ENCODE measurements at places on chromosomes 13 and 19.
A peak's percentile ranks its signal among the peaks of the same experiment; 100 is the strongest.

DNA sequence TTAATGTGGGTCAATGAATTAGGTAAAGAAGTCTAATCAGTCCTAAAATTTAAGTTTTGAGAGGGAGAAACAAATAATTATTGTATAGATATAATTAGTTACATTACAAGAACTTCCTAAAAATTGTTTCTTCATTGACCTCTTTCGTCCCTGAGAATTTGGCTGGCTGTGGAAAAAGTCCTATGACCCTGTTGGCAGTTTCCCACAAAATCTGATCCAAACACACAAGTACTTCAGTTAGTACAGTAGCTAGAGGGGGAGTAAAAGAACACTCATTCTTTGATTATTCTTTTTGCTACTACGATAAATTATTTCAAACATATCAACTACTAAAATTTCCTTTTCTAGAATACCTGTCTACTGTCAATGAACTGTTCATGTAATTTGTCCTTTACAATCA is 11.3 kb downstream of the POSTN start:
- DNase-seq, result no peak

DNA sequence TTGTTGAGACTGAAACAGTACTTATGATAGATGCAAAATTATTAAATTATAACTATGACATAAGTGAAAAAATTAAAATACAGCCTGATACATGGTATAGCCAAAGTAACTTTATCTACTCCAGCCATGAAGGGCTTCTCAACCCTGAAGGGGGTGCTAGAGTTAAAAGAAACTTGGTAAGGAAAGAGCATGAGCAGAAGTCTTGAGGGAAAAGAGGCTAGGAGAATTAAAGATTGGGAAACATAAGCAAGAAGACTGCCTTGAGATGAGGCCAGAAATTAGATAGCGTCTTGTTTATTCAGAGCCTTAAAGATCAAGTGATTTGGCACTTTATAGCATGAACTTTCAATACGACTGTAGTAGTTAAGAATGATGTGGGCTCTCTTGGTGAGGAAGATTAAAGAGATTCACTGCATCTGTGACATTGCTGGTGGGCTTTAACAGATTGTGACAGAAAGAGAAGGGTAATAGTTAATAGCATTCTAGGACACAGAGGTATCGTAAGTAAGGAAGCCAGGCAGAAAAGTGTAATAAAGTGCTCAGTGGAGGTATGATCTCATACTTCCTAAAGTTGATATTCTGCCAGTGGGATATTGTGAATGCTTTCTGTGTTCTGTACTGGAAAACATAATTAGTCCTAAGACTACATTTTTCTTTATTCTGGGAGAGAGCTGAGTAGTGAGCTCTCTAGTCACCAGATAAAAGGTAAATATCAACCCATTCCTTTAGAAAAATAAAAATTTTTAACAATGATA is 385.4 kb upstream of the PRR20A start:
- no peak for DNase-seq

GRCh38 chr19:1672038-1672768 is 19.8 kb upstream of the TCF3 start:
- peak; percentile 72 for DNase-seq

GRCh38 chr19:43667876-43668405 is 2.0 kb downstream of the PLAUR start:
- DNase-seq, result no peak

DNA sequence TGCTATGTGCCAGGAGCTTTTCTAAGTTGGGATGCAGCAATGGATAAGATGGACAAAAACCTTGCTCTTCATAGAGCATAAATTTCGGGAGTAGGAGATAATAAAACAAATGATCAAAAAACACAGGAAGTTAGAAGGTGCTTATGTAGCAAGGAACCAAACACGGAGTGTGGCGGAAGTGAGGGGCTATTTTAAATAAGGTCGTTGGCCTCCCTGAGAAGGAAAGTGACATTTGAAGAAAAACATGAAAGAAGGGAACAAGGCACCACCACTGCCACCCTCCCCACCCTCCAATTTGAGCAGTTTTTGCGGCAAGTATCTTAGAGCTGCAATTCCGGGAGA is 3.2 kb upstream of the GSX1 start:
- DNase-seq, result no peak

DNA sequence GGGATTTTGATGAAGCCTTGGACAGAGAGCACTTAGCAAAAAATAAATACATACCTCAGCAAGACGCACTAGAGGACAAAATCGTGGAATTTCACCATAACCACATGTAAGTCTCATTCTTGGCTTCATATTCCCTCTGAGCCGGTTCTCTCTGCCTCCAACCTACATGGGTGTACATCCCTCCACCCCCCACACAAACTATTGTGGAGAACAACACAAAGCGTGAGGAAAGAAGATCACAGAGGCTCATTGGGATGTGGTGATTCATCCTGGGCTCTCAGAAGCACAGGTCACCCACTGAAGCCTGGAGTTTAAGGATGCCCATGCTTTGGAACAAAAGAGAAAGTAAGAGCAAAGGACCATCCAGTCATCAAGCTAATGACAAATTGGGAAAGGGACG is 192.2 kb downstream of the STK24 start:
- no peak for DNase-seq

DNA sequence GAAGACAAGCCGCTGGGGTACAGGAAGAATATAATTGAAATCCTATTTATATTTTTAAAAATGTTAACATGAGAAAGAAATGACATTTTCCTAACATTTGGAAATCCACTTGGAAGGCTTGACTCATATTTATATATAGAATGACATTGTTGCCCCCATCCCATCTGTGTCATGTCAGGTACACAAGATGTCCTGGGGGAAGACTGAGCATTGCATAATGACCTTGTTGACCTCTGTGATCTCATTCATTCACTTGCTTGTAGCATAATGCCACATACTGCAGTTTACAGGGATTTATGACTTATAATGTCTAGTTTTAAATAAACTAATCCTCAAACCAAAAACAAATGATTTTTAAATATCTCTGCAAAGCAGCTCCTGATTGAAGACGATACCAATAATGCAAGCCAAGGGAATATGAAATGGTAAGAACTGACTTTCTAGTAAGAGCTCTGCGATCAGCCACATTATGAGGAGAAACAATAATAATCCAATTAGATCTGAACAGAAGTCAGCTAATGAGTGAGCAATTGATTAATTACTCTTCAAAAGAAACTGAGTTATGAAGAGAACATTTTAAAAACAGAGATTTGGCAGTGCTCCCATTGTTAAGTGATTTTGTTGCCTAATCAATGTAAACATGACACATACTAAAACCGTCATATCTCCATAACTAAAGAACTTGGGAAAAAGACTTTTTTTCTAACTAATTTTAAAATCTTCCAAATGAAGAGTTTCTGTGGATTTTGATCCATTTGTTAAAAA is 21.2 kb upstream of the VWA8 start:
- DNase-seq, result no peak

- no peak for DNase-seq
Observed at GRCh38 chr13:94256721-94257120, 222.8 kb downstream of the DCT start.

DNA sequence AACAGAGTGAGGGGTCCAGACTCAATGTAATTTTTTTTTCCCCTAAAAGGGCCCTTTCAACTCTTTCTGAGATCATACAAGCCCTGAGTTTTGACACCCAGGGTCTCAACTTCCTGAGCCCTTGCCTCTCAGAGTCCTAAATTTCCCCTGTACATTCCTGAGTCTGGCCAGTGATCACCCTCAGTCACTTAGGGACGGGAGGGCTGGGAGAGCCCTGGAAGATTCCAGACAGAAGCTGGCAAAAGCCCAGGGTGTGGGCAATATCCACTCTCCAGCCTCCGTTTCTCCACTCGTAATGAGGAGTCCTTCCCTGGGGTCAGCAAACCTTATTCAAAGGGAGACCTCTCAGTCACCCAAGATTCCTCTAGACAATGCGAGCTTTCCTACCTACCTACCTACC is 1.6 kb downstream of the PPP1R13L start:
- DNase-seq, result no peak

- peak; percentile 60 for DNase-seq
Observed at GRCh38 chr19:46529622-46530451, 34.2 kb upstream of the PNMA8B start.

DNA sequence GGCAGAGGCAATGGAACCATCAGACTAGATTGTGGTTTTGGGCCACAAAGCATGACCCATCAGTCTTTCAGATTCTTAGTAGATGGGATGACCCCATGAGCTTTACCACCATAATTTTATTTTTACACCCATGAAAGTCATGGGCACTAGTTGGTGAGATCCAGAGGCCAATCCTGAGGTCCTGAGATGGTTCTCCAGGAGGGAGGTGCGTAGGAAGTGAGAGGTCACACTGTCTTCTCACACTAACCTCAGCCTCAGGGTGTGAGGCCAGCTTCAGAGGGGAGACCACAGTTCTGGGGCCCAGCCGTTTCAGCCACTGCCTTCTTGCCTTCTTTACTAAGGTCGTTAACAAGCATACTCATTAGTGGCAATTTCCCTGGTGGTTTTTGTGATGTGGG is 106.4 kb downstream of the AKAP11 start:
- DNase-seq, result no peak

- no peak for DNase-seq
Observed at GRCh38 chr13:50055454-50055853, 40.2 kb downstream of the KCNRG start.

- peak; percentile 59 for DNase-seq
Observed at GRCh38 chr19:35468637-35469036, 20.6 kb downstream of the FFAR2 start.

DNA sequence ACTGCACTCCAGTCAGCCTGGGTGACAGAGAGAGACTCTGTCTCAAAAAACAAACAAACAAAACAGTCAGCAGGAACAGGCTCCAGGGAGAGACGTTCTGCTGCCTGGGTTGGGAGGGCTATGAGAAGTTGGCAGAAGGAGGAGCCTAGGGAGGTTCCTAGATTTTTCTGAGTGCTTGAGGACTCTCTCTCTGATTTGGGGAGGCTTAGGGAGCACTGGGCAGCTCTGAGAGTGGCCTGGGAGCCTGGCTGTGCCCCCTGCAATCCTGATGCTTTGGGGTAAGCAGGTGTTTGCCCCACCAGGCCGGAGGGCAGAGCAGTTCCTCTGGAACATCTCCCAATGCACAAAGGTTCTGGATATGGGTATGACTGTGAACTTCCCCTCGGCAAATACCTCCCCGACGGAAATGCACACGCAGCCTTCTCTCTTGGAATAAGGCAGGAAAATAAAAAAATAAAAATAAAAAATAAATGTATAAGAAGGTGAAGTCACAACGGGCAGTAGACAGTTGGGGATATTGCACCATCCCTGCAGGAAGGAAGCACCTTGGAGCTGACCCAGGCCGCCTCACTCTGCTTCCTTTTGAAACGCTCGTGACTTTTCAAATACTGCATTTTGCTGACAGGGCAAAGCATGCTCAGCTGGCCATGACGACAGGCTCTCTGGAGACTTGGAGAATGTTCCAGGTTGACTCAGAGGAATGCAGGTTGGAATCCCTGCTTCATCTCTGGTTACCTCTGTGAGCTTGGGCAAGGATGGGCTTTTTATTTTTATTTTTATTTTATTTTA is 26.5 kb upstream of the HOMER3 start:
- no peak for DNase-seq

GRCh38 chr13:76516013-76516412 is 370.2 kb downstream of the KCTD12 start:
- no peak for DNase-seq

GRCh38 chr19:4638317-4638716 is 999 bp upstream of the TNFAIP8L1 start:
- no peak for DNase-seq

GRCh38 chr13:19795956-19796355 is 13.2 kb upstream of the PSPC1 start:
- DNase-seq, result no peak

- no peak for DNase-seq
Observed at GRCh38 chr13:45439008-45439407, 20.8 kb upstream of the SLC25A30 start.

- no peak for DNase-seq
Observed at GRCh38 chr13:94031609-94032008, 447.9 kb downstream of the DCT start.

DNA sequence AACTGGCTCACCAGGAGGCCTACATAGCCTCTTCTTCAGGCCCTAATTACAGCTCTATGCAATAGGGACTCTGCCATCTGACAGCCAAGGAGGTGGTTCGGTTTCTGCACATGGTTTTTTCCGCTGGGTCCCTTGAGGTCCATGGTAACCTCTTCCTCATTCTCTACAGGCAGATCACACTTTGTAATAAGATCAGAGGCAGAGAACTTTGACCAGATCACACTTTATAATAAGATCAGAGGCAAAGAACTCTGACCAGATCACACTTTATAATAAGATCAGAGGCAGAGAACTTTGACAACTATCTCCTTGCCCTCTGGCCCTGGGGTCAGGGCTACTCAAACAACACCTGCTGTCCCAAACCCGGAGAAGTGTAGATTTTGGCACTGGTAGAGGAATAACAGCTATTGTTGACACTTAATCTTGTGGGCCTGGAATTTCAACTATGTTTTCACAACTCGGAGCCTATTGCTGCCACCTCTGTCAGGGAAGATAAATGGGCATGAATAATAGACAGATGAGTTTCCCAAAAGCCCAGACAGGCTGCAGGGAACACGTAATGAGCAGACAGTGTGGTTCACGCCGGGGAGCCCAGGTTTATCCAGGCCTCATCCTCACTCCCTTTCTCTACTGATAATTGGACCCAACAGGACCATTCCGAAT is 246.1 kb downstream of the UQCRFS1 start:
- no peak for DNase-seq

DNA sequence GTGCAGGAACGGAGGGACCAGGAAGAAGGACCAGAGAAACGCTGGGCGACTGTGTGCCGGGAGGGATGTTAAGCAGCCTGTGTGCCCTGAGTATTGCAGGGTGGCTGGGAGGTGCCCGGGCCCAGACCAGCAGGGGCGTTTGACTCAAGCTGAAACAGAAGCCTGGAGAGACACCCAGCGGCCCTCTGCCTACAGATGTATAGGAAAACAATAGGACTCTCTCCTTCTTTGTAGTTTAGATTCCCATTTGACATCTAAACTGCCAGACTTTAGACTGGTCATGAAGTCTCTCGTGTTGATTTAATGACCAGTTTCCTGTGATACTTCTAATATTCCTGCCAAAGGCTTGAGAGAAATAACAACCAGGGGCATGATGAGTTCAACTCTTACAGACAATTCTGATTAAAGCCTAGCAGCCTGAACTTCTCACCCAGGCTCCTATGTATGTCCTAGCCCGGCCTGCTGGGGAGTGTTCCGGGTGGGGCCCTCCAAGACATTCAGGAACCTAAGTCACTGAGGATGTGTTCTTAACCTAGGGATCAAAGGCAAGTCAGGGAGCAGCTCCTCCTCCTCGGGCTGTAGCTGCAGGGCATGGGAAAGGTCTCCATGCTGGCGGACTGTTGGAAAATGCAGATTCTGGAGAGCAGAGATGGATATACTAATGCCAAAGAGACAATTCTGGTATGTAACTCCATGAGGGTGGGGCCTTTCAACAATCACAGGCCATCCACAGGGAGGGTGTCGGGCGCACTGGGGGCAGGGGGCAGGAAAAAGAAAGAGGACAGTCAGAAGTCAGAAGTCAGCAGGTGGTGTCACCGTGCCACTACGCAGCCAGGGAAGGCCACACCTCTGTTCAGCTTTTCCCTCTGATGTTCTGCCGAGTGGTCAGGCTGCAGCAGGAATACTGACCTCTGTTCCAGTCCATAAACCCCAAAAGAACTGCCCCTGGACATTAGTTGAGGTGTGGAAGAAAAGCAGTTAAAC is 131.8 kb downstream of the STARD13 start:
- DNase-seq, result no peak

- DNase-seq, result no peak
Observed at GRCh38 chr13:98311200-98311548, 134.1 kb upstream of the RNF113B start.

All from GM12892 (cell line).